Central memory CD4-positive, alpha-beta T cell (primary cell): ENCODE measurements at places on chromosomes 2 and 18.
A peak's percentile ranks its signal among the peaks of the same experiment; 100 is the strongest.

DNA sequence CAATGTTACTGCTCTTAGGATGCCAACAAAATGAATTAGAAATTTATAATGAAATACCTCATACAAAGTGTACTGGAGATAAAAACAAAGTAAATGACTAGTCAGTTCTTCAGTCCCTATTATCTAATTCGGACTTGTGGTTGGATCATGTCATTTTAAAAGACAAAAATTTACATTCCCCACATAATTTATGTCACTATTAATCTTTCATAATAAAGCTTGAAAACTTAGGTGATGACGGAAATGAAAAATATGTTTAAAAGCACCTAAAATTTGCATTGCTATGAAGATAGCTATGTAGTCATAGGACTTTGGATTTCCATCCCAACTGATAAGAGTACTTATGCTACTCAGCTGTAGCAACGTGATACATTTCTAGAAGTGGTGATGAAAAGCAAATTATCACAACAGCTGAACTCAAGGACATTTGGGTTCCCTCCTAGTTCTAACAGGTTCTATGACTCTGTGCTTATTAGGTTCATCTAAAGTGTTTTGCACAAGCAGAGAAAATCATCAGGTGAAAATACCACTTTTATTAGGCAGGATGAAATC lies 58.4 kb downstream of the LRPPRC start:
- no peak for DNase-seq

- no peak for DNase-seq
Observed at GRCh38 chr2:120105360-120105759, 92.5 kb downstream of the EPB41L5 start.

- no peak for DNase-seq
Observed at GRCh38 chr2:74745766-74746165, 88.2 kb upstream of the HK2 start.

GRCh38 chr18:58455314-58456188 lies 173.3 kb downstream of the ALPK2 start:
- DNase-seq = no peak

DNA sequence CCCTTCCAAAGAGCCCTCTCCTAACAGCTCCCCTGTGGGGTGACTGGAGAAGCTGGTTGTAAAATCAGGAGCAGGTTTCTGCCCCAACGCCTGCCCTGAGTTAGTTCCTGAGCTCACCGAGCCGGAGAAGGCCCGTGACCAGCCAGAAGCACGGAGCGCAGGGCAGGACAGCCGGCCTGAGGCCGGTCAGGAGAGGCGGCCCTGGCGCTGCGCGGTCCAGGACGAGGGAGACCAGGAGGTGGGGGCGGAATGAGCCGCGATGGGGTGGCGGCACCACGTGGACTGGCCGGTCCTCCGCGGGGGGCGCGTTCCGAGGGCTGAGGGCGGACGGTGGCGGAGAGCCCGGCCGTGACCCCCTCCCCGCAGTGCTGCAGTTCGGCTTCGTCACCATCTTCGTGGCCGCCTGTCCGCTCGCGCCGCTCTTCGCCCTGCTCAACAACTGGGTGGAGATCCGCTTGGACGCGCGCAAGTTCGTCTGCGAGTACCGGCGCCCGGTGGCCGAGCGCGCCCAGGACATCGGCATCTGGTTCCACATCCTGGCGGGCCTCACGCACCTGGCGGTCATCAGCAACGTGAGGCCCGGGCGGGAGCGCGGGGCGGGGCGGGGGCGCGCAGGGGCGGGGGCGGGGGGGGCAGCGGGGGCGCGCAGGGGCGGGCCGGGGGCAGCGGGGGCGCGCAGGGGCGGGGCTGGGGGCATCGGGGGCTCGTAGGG lies 29.0 kb downstream of the ANO7 start:
- DNase-seq = peak; percentile 28

- no peak for DNase-seq
Observed at GRCh38 chr18:42561521-42561920, 554.0 kb downstream of the RIT2 start.

GRCh38 chr2:117785740-117786139 lies 28.8 kb upstream of the DDX18 start:
- DNase-seq = peak; percentile 13

DNA sequence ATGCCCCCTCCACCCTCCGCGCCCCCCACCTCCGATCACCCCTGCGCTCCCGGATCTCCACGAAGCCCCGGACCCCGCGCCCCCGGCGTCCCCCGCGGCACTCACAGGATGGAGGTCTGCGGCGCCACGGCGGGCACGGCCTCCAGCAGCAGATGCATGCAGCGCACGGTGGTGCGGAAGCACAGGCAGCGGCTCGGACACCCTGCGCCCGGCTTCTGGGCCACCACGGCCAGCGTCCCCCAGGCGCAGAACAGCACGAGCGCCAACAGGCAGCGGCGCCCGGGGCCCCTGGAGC lies 217 bp downstream of the PXDN start:
- DNase-seq = no peak

DNA sequence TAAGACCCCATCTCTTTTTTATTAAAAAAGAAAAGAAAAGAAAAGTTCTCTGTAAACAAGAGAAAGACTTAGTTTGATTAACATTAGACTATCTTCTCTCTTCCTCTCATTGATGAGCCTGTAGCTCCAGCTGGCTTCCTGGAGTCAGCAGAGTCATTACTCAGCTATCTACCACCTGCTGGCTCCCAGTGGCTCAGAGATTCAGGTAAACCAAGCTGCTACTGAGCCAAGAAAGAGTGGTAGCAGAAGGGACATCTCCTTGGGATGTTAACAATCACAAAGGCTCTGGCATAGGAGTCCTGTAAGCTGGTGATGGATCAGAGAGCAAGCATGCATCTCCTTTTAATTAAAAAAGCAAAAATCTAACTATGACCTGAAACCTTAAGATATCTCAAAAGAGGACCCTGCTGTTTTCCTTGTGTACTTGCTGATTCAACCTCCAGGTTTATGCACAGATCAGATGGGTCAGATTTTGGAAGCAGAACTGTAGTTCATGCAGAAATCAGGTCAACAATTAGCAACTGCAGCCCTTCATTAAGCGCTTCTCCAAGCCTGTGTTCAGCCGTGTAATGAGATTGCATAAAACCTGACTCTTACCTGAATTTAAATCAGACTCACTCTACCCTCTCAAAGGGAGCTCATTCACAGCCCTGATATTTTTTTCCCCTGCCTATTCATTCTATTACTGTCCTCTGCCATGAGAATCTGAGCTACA lies 225.8 kb downstream of the RNF152 start:
- DNase-seq = no peak

- DNase-seq = no peak
Observed at GRCh38 chr2:67994716-67995115, 68.1 kb downstream of the C1D start.

DNA sequence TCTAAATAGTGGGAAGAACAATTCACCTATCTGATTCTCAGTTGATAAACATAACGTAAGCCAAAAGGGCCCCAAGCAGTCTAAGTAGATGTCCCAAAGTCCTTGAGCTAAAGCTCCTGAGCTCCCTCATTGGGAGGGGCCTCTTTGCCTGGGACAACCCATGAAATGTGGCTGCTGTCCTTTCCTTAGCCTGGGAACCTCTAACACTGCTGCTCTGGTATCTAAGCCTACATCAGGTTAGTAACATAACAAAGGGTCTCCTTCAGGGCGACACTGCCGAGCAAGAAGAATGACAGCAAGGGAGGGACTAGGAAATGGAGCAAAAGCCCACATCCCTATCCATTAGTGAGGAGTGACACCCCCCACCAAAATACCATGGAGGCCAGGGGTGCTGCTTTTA lies 98.3 kb downstream of the MAPRE2 start:
- DNase-seq = no peak

DNA sequence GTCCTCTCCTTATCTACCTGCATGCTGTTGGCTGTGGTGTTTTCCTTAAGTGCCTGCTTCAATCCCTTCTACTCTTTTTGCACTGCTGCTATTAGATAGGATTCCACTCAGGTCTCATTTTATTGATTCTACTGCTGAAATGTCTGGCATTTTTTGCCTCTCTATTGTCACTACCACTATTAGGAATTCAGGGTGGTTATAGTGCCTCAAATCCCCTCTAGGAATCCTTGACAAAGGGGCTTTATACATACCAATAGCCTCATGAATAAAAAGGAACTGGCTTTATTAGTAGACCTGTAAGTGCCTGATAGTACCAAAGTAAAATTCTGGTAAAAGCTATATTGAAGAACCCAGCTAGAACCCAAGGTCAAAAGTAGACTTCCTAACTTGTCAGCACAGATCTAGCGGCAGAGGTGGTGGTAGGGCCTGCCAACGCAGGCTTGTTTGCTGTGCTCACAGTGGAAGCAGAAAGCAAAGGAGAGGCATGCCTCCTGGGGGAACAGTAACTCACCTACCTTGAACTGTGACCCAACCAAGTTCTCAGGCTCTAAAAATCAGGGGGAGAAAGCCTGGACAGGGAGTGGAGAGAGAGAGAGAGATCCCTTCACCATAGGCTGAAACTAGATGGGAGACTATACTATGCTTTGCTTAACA lies 200.8 kb downstream of the RAB3GAP1 start:
- no peak for DNase-seq

- no peak for DNase-seq
Observed at GRCh38 chr18:35436076-35436649, 59.0 kb upstream of the ZNF396 start.

DNA sequence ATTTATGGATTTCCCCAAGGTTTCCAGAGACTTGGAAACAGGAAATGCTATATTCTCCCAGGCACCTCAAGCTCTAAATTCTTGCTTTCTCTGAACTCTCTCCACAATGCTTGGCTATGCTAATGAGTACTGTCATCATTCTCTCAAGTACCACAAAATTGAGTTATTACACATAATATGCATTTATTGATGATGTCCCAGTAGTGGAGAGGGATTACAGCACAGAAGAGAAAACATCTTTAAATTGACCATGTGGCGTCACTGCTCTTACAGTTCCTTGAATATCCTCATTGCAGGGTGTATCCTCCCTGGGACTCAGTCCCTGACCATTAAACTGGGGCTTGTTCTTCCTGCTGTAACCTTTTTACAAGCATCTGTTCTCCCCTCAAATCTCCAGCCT lies 681.1 kb upstream of the FANCL start:
- DNase-seq = no peak

DNA sequence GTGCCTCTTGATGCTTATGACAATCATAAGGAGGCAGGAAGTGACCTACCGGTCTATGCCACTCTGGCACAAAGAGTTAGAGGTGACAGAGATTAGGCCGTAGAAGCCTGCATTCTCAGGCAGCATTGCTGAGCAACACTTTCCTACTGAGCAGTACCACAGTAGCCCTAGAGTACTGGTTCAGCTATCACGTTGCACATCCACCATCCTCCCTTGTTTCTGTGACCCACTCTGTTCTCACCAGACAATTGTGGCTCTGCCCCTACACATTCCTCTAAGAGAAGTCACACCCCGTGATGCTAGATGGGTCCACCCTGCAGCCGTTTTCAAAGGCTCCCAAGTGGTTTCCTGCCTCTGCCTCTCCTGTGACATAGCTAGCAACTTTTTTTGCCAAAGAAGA lies 22.6 kb upstream of the SUCLG1 start:
- no peak for DNase-seq
